Kidney capillary endothelial cell (primary cell): ENCODE measurements at places on chromosomes 6 and 20.

DNA sequence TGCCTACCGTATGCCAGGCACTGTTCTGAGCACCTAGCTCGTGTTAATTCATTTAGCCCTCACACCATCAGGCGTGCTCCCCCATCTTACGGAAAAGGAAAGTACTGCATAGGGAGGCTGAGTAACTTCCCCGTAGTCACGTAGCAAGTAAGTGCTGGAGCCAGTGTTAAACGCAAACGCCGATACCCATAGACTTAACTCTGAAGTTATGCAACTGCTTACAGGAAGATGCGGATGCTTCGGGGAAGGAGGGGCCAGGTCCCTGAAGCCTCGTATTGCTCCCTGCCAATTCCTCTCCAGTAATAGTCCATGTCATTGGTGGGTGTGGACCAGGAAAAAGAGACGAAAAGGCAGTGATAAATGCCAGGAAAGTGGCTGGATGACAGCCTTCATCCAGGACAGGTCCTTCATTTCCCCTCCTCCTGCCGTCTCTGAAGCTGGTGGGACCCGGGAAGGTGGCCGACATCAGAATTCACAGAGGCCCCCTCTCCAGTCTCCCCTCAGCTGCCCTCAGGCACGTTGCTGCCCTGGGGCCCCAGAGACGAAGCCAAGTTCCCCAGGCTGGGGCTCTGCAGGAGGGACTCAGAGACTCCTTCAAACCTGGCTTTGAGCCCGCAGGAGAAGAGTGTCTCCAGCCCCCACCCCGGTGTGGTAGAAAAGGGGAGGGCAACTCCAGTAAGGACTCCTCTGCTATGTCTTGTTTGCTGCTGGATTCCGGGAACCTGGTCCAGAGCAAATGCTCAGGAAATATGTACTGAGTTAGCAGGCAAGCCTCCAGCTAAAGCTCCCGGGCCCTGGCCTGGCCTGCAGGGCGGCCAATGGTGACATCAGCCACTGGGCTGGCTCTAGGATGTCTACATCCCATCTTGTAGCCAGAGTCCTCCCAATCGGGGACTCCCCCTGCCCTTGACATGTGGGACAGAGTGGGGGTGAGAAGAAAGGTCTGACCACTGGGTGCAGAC is 37.8 kb downstream of the RAB44 start:
- peak; percentile 63 for DNase-seq

- no peak for DNase-seq
Observed at GRCh38 chr6:40713002-40713719, 126.0 kb upstream of the LRFN2 start.

DNA sequence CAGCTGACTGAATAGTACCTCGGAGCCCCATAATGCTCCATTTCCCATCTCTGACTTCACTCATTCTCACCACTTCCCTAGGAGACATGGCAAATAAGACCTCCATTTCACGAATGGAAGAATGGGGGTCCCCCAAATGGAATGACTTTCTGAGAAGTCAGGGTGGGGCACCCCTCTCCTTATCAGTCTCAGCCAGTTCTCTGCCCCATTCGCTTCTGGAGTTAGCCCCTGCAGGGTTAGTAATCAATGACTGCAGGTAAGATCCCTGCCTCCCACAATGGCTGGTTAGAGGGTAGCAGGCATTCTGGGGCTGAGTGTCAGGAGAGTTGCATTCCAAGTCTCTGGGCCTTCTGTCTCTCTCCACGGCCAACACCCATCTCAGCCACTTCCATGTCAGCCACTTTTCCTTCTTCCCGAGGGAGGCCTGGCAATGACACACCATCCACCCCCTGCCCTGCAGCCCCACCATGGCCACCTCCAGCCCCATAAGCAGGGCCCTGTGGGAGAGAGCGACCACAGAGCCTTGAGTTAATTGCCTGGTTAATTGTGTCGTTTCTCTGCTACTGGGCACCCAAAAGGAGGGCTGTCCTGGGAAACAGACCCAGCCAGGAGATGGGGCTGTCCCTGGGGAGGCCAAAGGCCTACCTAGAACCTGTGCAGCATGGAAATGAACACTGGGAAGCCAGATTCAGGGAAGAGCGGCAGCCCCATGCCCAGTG is 13.4 kb downstream of the CCDC167 start:
- no peak for DNase-seq

DNA sequence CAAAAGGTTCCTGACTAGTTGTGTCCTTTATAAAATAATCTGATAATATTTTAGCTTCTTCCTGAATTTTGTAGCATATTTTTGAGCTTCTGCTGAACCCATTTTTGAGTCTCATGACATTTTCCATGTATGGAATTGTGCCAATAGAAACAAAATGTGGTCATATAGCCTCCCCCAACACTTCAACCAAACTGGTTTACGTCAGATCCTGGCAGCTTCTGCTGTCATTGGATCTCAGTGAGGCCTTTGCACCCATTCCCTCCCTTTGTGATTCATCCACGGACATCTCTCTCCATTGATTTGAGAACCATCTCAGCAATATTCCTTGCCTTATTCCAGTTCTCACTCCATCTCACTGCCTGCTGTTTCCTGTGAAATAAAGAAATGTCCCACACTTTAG is 166.0 kb upstream of the PROKR2 start:
- DNase-seq = no peak

- DNase-seq = no peak
Observed at GRCh38 chr20:63023936-63024571, 17.3 kb upstream of the BHLHE23 start.

GRCh38 chr6:160042014-160042773 is 73.3 kb downstream of the IGF2R start:
- no peak for DNase-seq

DNA sequence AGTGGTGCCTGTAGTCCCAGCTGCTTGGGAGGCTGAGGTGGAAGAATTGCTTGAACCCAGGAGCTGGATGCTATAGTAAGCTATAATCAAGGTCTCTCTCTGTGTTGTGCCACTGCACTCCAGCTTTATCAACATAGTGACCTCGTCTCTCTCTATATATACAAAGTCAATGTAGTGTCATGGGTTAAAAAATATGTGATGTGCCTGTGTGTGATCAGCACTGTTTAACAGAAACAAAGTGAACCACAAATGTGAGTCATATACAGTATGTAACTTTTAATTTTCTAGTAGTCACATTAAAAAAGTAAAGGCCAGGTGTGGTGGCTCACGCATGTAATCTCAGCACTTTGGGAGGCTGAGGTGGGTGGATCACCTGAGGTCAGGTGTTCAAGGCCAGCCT is 85.3 kb upstream of the RNF24 start:
- DNase-seq = no peak

- DNase-seq = no peak
Observed at GRCh38 chr20:8602389-8603116, 466.3 kb upstream of the PLCB4 start.

GRCh38 chr20:13661070-13661685 is 22.4 kb upstream of the TASP1 start:
- DNase-seq = no peak

DNA sequence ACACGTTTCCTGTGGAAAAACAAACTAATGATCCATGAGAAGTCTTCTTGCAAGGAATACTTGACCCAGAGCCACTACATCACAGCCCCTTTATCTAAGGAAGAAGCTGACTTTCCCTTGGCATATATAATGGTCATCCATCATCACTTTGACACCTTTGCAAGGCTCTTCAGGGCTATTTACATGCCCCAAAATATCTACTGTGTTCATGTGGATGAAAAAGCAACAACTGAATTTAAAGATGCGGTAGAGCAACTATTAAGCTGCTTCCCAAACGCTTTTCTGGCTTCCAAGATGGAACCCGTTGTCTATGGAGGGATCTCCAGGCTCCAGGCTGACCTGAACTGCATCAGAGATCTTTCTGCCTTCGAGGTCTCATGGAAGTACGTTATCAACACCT is 35.4 kb downstream of the GCNT2 start:
- DNase-seq = no peak
